RPMI7951 (cell line): ENCODE measurements at places on chromosomes 7 and 10.

GRCh38 chr10:69570050-69570816 lies 3.0 kb downstream of the NEUROG3 start:
- DNase-seq, result no peak

DNA sequence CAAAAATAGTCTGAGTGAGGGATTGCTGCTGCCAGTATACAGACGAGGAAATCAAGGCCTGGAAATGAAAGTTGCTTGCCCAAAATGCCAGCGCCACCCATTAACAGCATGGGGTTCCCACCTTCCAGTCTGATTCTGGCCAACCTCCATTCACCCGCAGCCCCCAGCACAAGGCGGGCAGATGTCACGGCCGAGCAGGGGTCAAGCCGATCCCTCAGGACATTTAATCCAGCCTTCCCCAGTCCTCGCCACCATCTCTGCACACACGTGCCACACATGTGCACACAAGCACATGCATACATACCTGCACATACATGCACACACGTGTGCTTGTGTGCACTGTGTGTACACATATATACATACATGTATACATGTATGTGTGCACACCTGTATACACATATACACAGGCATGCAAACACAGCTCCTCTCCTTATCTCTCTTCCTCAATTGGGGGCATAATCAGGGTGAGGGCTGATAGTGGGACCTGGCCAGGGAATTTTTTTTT lies 122.9 kb downstream of the GRID1 start:
- no peak for DNase-seq

GRCh38 chr7:2710286-2710655 lies 22.3 kb downstream of the AMZ1 start:
- DNase-seq, result no peak

DNA sequence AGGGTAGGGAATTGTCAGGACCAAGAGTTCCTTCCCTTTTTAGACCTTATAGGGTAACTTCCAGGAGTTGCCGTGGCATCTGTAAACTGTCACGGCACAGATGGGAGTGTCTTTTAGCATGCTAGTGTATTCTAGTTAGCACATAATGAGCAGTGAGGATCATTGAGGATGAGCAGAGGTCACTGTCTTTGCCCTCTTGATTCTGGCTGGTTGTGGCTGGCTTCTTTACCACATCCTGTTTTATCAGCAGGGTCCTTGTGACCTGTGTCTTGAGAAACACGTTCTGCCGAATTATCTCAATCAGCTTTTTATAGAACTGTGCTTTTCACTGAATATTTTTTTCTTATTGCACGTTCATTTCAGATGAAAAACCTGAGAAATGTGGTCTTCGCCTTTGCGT lies 41.5 kb downstream of the MINPP1 start:
- peak; percentile 90 for DNase-seq

GRCh38 chr10:12681252-12681651 lies 320.3 kb downstream of the CCDC3 start:
- no peak for DNase-seq

DNA sequence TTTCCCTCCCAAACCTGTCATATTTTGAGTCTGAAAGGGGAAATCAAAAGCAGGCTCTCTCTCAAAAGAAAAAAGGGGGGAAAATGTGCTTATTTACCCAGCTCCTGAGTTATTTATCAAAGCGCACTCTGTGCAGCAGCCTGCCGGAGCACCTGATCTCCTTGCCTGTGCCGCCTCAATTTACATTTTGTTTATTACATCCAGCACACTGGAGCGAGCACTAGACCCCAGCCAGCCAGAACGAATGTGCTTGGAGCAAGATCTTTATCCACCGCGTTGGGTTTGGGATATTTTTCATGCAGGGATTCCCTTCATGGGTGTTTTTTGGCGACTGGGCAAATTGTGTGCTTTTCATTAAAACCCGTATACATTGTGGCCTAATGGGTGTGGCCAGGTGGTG lies 161.9 kb upstream of the INSYN2A start:
- DNase-seq, result no peak
